ENCODE measurements at places on chromosomes 4 and X.

DNA sequence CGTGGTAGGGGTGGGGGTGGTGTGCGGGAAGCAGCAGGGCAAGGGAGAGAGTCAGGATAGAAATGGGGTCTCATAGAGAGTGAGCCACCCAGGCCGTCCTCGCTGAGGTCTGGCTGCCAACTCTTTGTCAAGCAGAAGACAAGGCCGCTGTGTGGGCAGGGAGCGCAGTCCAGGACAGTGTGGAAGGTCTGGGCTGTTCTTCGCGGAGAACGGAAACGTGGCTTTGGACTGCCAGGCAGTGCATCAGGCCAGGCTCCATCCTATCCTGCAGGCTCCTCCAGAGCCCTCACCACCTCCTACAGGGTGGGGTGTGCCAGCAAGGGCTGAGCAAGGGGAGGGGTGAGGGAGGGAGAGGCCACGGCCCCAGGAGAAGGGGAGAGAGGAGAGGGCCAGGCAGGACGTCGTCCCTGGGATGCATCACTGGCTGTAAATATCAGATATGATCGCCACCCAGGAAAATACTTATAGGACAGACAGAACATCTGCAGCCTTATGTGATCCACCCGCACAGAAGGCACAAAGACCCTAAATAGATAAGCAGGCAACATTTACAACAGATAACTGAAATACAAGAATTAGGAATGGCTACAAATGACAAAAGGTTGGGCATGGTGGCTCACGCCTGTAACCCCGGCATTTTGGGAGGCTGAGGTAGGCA is 85.3 kb downstream of the ABLIM2 start:
- DNase-seq = no peak

DNA sequence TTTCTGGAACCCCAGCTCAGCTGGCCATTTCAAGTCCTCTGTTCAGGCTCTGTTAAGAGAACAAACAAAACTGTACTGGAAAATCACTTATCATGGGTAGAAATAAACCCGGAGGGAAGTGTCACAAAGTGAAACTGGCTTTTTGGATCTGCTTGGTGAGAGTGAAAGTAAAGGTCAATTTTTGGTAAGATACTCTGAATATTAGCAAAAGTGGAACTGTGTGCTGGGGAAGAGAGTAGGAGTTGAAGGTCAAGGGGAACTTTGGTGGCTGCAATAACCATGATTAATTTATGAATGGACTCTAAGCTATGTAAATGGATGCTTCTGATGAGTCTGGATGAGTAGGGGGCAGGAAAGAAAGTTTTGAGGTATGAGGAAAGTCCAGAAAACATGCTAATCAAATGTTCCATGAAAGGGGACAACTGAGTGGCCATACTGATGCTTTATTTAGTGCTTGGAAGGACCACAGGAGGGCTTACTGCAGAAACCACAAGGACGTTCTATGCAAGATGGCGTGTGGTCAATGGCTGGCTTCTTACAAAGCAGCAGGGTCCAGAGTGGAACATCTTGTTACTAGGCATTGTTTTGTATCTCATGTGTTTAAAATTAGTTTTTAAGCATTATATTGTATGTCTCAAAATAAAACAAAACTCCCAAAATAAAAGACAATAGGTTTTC is 36.8 kb upstream of the TNIP3 start:
- DNase-seq = no peak

DNA sequence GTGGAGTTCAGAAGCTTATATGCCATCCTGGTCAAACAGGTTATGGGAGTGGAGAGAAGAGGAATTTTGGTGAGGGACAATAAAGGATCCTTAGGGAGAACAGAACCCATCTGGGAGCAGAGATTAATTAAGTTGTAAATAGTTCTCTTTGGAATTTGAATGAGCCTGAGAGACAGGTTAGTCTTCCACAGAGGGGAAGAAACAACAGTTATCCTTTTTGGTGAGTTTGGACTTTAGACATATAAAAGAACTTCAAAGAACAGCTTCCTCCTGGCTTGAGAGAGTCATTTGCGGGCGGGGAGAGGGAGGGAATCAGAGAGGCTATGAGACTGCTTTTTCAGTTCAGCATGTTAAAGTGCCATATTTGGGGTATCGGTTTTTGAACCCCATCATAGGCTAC is 793.3 kb upstream of the MAGEB2 start:
- no peak for DNase-seq

- no peak for DNase-seq
Observed at GRCh38 chr4:143538979-143539669, 25.6 kb downstream of the SMARCA5 start.

DNA sequence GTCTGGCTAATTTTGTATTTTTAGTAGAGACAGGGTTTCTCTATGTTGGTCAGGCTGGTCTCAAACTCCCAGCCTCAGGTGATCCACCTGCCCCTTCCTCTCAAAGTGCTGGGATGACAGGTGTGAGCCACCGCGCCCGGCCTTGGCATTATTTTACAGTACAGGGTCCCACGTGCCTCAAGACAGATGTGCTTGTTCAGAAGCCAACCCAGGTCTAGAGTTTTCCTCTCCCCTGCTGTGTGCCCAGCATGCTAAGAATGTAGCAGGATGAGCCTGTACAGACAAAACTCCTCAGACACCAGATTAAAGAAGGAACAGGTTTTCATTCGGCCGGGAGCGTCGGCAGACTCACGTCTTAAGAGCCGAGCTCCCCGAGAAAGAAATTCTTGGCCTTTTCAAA is 42.2 kb downstream of the CRLF2 start:
- DNase-seq = no peak

DNA sequence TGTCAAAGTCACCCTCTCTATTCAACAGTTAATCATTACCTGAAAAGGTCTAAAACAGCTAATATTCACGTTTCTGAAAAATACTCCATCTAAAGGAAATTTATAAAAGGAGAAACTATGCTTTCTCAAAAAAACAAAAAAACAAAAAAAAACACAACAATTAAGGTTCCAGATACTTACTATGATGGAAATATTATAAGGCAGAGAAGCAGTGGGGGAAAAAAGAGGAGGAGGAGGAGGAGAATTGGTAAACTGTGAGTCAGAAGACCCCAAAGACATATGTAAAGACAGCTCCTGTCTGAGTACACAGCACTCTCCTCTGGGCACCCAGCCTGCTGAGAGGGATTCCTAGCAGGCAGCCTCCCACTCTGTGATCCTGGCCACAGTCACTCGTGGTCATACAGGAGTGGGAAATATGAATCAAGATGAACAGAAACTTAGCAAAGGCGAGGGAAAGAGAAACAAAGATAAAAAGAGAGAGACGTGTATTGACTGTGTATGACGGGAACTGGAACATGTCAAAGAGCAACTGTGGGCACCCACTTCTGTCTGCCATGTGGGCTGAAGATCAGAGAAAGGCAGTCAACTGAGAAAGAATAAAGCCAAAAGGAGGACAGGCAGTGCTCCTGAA is 12.5 kb downstream of the KLHL15 start:
- peak; percentile 12 for DNase-seq

- no peak for DNase-seq
Observed at GRCh38 chrX:126489116-126489695, 63.4 kb downstream of the DCAF12L1 start.

DNA sequence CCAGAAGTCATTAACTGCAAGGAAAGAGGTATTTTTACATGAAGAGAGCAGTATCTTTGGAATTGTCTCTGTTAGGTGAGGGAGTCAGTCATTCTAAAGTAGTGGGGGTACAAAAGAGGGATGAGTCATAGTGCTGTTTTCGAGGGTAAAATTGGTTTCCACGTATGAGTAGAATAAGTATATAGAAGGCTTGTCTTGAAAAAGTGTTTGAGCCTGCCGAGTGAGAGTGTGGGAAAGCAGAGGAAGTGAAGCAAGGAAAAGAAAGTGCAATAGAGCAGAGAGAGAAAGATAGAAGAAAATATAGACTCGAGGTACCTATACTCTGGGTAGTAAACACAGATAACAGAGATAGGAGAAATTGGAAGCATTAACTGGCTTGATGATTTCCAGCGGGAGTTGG is 696.4 kb downstream of the DMD start:
- DNase-seq = no peak

GRCh38 chr4:8427262-8427661 is 13.3 kb downstream of the ACOX3 start:
- no peak for DNase-seq

DNA sequence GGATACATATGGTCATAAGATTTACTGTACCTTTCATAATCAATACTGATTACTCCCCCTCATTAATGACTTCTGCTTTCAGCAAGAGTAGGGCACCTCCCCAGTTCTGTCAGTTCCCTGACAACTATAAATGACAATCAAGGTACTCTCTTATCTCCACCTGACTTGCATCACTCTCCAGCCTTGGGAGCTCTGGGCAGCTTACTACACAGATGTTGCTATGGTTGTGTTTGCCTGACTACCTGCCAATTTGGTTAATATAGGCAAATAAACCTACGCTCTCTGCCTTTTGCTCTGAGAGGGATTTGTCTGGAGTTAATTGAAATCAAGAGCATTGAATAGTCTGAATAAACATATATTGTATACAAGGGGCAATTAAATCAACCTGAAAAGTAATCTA is 22.8 kb upstream of the MAP7D3 start:
- DNase-seq = no peak

GRCh38 chrX:63349307-63349706 is 1.8 kb downstream of the SPIN4 start:
- DNase-seq = no peak

DNA sequence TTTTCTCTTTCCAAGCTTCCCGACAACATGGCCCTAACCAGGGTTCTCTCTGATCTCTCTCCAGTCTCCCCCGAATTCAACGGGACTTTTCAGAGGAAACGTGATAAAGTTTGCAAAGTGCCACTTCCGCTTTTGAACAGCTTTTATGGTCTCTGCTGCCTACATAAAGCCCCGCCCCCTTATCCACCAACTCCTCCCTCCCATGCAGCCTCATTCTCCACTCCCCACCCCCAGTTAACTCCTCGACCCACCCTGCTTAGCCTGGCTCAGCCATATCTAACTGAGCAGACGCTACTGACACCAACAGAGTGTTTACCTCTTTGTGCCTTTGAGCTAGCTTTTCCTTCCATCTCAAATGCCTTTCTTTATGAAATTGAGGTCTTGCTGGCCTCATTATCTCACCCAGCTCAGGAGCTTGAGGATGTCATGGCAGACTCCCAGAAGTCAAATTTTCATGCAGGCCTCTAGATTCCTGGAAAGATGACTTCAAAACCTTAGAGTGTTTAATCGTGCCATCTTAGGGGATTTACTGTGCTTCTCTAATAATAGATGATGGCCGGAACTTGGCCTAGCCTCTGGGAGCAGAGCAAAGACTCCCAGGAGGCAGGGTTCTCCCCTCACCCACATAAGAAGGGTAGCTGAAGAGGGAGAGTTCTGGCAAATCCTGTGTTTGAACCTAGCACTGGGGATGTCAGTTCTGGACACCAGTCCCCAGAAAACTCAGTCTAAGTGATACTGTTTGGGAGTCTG is 606.0 kb downstream of the BCOR start:
- no peak for DNase-seq

DNA sequence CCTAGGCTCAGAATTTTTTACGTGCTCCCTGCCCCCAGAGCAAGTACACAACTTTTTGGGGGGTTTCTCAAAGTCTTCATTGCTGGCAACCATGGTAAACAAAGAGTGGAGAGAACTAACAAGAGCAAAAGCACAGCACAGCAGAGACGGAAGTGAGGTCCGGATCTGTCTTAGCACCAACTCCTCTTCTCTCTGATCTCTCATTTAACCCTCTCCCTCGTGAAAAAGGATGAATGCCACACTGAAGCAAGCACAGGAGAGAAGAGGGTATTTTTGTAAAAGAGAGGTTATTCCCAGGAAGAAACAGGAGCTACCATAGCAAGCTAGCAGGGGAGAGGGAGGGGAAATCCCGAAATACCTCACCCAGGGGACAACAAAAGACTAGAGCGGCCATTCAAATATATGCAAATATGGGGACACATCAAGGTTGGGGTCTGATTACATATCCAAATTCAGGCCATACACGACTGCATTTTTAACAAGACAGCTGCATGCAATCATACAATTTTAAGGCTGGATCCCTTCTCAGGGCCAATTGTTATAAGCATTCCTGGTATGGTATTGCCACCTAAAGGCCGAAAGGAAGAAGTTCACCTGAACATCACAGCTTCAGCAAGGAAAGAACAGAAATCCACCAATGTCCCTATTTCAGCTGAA is 46.6 kb downstream of the CD40LG start:
- DNase-seq = peak; percentile 62

GRCh38 chr4:3766785-3767569 is 792 bp downstream of the ADRA2C start:
- no peak for DNase-seq

DNA sequence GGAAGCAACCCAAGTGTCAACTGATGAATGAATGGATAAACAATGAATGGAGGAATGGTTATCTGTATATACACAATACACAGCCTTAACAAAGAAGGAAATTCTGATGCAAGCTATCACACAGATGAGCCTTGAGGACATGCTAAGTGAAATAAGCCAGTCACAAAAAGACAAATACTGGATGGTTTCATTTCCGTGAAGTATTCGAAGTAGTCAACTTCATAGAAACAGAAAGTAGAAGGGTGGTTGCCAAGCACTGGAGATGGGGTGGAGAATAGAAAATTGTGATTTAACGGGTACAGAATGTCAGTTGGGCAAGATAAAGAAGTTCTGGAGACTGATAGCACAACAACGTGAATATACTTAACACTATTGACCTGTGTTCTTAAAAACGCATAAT is 28.2 kb downstream of the CENPU start:
- DNase-seq = no peak

DNA sequence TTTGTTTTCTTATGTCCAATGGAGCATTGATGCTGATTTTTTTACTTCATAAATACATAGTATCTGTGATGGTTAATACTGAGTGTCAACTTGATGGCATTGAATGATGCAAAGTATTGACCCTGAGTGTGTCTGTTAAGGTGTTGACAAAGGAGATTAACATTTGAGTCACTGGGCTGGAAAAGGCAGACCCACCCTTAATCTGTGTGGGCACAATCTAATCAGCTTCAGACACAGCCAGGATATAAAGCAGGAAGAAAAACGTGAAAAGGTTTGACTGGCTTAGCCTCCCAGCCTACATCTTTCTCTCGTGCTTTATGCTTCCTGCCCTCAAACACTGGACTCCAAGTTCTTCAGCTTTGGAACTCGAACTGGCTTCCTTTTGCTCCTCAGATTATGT is 230.6 kb upstream of the SPRY1 start:
- DNase-seq = no peak

GRCh38 chrX:65932173-65933084 is 107.5 kb downstream of the VSIG4 start:
- DNase-seq = no peak

DNA sequence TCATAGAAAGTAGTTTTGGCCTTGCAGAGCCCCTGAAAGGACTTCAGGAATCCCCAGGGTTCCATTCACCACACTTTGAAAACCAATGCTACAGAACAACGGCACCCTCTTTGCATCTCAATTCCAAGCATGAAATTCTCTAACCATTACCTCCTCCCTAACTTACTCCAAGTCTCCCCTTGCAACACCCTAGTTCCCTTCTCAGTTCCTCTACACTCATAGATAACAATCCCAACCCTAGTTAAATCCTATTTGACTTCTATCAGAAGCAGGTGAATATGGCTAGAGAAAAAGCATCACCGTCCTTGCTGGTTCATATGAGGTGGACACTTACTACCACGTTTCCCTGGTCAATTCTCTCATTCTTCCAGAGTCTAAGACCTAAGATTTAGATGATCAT is 2.4 kb downstream of the RCHY1 start:
- no peak for DNase-seq

All from GM23248 (cell line).